ENCODE measurements at places on chromosomes 1 and 21.

GRCh38 chr1:15531682-15532081 is 5.0 kb downstream of the DNAJC16 start:
- no peak for DNase-seq

DNA sequence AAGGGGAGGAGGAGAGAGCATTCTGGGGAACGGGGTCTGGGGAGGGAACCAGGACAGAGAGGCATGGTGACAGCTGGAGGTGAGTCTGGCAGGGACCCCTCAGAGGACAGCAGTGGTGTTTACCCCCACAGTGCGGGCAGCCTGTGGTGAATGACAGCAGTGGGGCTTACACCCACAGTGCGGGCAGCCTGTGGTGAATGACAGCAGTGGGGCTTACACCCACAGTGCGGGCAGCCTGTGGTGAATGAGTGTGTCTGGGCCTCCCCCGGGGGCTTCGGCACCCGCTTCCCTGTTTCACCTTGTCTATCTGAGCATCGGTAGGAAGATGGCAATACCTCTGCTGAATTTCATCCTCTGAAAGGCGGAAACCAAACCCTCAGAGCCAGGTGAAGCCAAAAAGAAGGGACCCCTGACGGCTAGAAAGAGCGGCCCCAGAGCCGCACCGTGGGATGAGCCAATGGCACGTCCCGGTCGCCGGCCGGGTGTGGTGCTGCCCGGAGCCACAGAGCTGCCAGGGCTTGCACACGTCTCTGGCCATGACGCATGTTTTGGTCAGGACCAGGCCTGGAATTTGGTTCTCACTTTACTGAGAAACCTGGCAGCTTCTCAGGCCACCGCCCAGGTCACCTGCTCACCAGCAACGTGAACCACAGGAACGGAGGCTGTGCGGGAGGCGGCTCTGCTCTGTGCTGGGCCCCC is 54.1 kb downstream of the SIK1 start:
- no peak for DNase-seq

DNA sequence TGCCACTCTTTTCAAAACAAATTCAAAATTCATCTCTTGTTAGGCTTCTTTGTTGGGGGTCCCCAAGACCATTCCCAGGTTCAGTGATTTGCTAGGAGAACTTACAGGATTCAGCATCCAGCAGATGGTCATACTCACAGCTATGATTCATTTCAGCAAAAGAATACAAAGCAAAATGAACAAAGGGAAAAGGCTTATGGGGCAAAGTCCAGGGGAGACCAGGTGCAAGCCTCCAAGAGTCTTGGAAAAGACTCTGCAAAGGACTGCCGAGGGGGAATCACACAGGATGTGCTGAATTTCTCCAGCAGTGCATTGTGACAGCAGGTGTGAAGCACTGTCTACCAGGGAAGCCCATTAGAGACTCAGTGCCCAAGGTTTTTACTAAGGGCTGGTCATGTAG is 7.3 kb downstream of the TRAF5 start:
- DNase-seq = no peak

DNA sequence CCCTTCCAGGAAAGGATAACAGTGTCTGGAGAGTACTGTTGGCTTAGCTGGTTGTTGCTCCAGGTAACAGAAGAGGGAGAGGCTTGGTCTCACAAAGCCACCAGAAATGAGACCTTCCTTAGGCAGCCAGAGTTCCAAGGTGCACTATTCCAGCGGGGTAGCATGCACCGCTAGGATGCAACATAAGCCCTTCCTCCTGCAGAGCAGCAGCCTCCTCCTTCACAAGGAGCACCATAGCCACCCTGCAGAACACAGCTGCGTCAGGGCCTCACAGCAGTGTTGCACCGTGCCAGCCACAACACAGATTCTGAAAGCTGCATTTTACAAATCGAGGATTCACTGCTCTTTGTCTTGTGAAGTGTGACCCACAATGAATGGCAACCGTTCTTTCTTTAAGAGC is 142.0 kb downstream of the CLIC6 start:
- no peak for DNase-seq

DNA sequence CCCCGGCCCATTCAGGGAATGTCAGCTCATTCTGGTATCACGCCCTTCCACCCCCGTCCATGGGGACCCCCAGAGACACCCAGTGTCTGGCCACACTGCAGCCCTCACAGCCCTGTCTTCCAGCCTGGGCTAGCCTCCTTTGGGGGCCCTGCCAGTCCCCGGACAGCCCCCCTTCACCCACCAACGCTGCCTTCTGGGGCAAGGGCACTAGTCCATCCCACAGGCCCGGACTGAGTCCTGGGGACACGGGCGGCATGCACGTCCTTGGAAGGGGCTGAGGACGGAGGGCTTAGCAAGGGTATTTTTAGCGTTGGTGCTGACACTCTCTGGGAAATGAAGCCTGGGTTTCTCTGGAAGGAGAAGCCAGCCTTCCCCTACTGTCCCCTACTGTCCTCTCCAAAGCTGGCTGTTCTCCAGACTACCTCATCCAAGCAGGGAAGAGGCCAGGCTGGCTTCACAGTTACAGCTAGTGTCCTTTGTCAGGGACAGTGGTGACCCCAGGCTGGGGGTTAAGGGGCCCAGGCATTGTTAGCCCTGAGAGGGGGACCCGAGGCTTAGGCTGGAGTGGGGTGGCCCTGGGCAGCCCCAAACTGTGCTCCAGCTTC is 39.5 kb downstream of the COQ8A start:
- DNase-seq = no peak

- DNase-seq = peak; percentile 66
These were observed 17.0 kb upstream of the CD2 start for GRCh38 chr1:116737020-116737854.

- no peak for DNase-seq
These were observed 396.2 kb upstream of the DUSP10 start for GRCh38 chr1:222138095-222138494.

DNA sequence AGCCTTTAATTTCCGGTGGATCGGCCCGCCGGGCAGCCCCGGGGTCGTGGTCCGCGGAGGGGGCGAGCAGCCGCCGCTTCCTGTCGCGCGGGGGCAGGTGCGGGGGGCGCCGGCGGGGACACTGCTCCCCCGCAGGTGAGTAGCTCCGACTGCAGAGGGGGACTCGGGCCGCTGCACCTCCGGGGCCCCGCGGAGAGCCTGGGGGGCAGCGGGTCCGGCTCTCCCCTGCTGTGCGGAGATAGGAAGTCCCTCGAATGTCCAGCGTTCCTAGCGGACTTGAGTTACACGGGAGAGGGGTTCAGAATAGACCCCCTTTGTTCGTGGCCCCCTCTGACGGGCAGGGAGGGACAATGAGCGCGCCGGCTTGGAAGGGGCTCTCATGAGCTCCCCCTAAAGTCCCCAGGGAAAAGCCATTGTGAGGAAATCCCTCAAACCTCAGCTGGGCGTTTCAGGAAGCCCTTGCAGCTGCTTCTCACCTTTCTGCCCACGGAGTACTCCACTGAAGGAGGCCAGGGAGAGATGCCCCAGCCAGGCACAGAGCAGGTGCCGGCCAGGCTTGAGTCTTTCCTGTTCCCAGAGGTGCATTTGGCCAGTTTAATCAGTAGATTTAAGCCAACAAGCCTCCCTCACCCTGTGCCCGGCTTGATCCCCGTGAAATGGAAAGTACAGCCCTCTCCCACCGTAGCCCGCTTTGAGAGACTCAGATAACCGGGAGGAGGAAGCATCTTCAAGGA is 925 bp downstream of the PDE9A start:
- DNase-seq = no peak

DNA sequence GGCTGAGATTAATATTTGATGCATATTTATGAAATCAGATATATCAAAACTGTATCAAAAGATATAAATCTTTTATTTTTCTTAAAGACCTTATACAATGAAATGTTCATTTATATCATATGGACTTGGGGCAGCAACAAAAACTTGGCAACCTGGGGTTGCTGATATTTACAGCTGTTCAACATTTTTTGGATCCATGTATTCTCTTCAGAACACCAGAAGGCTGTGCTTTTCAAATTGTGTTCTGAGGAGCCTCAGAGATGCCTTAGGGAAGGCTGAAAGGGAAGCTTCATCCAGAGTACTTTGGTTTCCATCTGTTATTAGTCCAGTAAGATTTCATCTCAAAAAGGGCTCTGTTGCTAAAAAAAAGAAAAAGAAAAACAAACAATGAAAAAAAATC is 94.8 kb downstream of the DISC1 start:
- DNase-seq = no peak

GRCh38 chr1:20729155-20729931 is 3.2 kb downstream of the SH2D5 start:
- no peak for DNase-seq

GRCh38 chr1:102241431-102242338 is 245.0 kb upstream of the OLFM3 start:
- peak; percentile 24 for DNase-seq

- DNase-seq = no peak
These were observed 14.7 kb upstream of the SPOCD1 start for GRCh38 chr1:31830511-31830910.

DNA sequence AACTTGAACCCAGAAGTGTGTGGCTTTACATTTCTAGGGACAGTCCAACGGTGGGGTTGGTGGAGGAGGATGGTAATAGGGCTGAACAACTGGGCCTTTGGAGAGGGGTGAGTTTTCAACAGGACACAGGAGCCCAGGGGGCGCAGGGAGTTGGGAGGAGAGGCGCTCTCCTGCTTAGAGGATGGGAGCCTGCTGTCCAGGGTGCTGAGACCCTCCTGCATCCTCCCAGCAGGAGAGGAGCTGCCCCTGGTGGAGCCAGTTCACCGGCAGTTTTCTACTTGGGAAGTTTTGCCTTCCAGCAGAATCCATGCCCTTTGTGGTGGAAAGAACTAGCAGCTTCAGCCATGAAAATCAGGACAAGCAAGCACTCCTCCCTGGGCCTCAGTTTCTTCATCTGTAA is 8.6 kb downstream of the KCNC4 start:
- no peak for DNase-seq

DNA sequence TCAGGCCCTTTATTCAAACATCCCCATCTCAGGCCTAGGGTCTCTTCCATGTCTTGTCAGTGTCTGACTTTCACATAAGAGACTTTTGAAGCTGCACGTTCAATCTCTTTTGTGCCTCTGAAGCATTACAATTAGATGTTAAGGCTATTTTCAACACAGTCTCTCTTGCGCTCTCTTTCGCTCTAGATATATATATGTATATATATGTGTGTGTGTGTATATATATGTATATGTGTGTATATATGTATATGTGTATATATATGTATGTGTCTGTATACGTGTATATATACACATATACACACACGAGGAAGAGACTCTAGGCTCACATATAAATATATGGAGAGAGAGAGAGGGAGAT is 162.5 kb upstream of the RNPC3 start:
- DNase-seq = no peak

DNA sequence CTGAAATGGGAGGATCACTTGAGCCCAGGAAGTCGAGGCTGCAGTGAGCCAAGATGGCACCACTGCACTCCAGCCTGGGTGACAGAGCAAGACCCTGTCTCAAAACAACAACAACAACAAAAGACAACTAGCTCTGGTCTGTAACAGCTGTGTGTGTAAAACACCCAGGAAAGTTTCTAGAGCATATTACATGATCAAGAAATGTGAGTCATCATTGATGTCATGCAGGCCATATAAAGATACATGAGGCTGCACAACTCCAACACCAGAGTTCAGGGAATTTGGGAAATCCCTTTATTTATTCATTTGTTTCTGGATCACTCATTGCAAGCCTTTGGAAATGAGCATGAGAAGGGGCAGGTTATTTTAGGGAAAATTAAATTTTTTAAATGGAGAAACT is 50.3 kb upstream of the CTPS1 start:
- no peak for DNase-seq

DNA sequence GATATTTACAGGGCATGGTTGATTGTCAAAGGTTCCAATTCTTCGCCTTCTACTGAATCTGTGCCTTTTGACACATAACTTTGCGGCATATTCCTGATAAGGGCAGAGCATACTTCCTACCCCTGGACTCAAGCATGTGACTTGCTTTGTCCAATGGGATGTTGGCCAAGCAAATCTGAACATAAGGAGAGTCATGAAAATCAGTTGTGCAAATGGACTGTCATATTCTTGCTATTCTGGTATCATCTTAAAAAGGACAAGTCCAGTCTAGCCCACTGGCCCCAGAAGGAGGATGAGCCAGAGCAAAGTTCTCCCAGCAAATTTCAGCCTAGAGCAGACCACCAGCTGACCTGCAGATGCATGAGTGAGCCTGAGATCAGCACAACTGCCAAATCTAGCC is 41.0 kb upstream of the MUTYH start:
- no peak for DNase-seq

DNA sequence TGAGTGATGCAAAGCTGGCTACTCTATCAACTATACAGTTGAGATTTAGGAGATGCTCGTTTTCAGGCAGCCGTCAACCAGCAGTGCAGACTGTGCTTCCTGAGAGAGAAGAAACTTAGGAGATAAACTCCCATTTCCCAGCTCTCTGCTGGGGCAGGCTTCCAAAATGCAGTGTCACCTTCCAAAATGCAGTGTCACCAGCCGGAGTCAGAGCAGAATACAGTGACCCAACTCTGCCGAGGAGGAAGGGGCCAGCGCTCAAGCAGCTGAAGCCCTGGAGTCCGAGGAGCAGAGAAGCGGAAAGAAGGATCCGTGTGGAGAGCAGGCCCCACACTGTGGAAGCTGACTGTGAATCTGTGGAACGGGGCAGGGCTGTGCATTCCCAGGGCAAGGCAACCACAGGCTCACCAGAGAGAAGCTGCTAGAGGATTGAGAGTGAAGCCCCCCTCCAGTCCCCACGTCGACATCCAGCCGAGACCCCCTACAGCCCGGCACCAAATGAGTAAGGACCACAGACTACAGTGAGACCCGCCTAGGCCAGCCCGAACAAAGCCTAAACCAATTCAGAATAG is 703 bp upstream of the KRTAP12-1 start:
- DNase-seq = no peak

- DNase-seq = no peak
These were observed 101.8 kb downstream of the ADARB1 start for GRCh38 chr21:45176141-45176540.

GRCh38 chr1:234543442-234544086 is 64.6 kb upstream of the TARBP1 start:
- DNase-seq = no peak

GRCh38 chr1:246971090-246971721 is 36.7 kb downstream of the ZNF695 start:
- DNase-seq = no peak

DNA sequence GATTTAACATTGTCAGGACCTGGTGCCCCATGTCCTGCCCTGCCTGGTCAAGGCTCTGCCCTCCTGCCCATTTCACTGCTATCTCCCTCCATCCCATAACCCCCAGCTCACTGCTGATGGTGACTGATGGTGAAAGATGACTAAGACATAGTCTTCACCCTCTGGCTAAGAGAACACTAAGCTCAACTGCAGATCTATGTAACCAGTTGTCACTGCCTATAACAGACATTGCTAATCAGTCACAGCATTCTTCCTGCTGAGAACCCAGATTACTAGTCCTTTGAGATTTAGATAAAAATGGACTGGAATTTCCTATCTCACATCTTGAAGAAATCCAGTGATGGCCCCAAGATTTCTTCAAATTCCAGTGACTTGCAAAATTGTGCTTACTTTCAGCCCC is 8.0 kb upstream of the ZNF362 start:
- DNase-seq = no peak
